ENCODE measurements at places on chromosomes 3 and 15. TPM values are rescaled to one million over a fixed set of nuclear protein-coding genes. Genes with fewer than 3 reads are reported as not detected.

ISL2 gene
- total RNA-seq, result 3.8 TPM

CACNA2D3 gene
- not detected for total RNA-seq

BCHE gene
- 0.79 TPM for total RNA-seq

HRG gene
- not detected for total RNA-seq

CCDC39 gene
- total RNA-seq, result not detected

MYRIP gene
- total RNA-seq, result not detected

GCNT3 gene
- 158 TPM for total RNA-seq

HHATL gene
- total RNA-seq, result 0.31 TPM

TRH gene
- not detected for total RNA-seq

CHRM5 gene
- 0.06 TPM for total RNA-seq

TMEM207 gene
- total RNA-seq, result not detected

CALML4 gene
- 8.5 TPM for total RNA-seq

DUSP7 gene
- total RNA-seq, result 23.4 TPM

RLBP1 gene
- not detected for total RNA-seq

EFCC1 gene
- not detected for total RNA-seq

PROK2 gene
- total RNA-seq, result not detected

CEMIP gene
- total RNA-seq, result 1.4 TPM

VWA5B2 gene
- 0.46 TPM for total RNA-seq

CELSR3 gene
- total RNA-seq, result 3.1 TPM

NTRK3 gene
- total RNA-seq, result 25.4 TPM

GOLGA6L6 gene
- not detected for total RNA-seq

FEZF2 gene
- not detected for total RNA-seq

GDPGP1 gene
- 6.0 TPM for total RNA-seq

BOC gene
- 7.1 TPM for total RNA-seq

TRNT1 gene
- 30.3 TPM for total RNA-seq

ALAS1 gene
- 49.8 TPM for total RNA-seq

ADPRH gene
- 2.8 TPM for total RNA-seq

ACKR4 gene
- total RNA-seq, result not detected

UROC1 gene
- not detected for total RNA-seq

P2RY14 gene
- not detected for total RNA-seq
